ENCODE measurements at places on chromosomes 2 and 18. TPM values are rescaled to one million over a fixed set of nuclear protein-coding genes. Genes with fewer than 3 reads are reported as not detected.

GRCh38 chr18:75482880-75483279, 55.4 kb upstream of the SMIM21 start:
- no peaks in the 10 kb centered on the region for H3K4me1 ChIP-seq
- no peaks in the 10 kb centered on the region for H3K36me3 ChIP-seq
- H3K4me3 ChIP-seq: no peak overlapping the region

DNA sequence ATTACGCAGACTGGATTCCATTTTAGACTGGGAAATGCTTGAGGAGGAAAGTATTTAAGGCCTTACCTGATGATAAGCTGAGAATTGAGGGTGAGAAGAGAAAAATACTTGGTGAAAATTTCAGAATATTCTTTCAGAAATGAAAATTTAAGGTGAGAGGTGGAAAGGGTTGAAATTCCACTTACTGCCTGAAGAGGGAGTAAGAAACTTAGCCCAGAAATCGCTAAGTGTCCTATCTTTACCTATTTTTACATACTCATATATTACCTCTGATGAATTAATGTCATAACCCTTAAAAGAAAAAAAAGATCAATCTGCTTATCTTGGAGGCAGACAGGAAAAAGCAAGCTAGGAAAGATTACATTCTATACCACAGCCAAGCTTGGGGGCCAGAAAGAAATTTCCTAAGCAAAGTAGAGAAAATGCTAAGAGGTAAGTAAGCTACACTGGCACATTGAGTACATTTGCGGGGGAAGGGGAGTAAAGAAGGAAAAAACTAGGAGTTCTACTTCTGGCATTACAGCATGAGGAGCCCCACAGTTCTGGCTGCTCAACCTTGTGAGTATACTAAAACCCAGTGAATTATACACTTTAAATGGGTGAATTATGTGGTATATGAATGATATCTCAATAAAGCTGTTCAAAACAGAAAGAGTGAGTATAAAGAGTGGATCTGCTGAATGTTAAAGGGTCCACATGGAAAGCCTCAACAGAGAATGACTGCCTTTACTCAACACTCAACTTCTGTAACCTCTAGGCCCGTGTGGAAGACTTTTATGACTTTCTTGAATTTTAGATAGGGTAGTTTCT, 33.8 kb downstream of the SMC6 start:
- H3K4me3 ChIP-seq: no peak overlapping the region
- no peaks in the 10 kb centered on the region for H3K4me1 ChIP-seq
- no peak for DNase-seq
- no peaks in the 10 kb centered on the region for H3K36me3 ChIP-seq
- H3K27ac ChIP-seq: no peak overlapping the region

The SLC9A4 gene
- not detected for total RNA-seq

GRCh38 chr2:36058953-36059352, 296.6 kb upstream of the CRIM1 start:
- H3K27ac ChIP-seq: no peak overlapping the region
- H3K27me3 ChIP-seq: no peaks in the 10 kb centered on the region
- H3K4me3 ChIP-seq: no peak overlapping the region
- H3K4me1 ChIP-seq: no peaks in the 10 kb centered on the region
- no peak for DNase-seq
- no peaks in the 10 kb centered on the region for H3K36me3 ChIP-seq

DNA sequence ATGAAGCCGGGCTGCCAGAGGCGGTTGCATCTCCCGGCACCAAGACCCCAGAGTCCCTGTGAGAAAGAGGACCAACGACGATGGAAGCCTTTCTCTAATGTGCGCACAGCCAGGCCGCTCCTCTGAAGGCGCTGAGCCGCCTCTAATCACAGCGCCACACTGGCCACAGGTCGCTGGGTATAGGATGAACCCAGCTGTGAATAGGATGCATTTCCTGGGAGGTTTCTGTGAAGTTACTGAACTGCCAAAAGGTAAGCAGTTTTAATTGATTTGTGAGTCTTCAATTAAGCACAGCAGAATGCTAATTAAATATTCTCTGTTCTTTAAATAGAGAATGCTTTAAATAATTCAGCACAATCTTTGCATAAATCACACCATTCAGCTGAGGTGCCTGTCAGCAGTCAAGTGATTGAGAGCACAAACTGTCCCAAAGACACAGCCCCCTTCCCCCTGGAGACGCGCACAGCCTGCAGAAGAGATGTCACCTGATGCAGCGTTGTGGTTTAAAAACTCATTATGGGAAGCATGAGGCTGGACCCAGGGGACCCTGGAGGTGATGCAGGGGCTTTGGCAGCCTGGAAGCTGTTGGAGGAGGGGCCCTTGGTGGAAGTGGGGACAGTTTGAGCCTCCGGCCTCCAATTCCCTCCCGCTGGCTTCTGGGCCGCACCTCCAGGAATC, 98.1 kb downstream of the RTP5 start:
- H3K27ac ChIP-seq: no peak overlapping the region
- H3K4me3 ChIP-seq: no peak overlapping the region
- DNase-seq: no peak
- peaks cover 6% of the 10 kb centered on the region for H3K4me1 ChIP-seq

GRCh38 chr2:95391641-95392310, 10.7 kb upstream of the FAHD2A start:
- H3K27ac ChIP-seq: peak overlapping the region; percentile 26
- H3K4me1 ChIP-seq: peaks cover 17% of the 10 kb centered on the region
- peak; percentile 90 for DNase-seq
- H3K36me3 ChIP-seq: no peaks in the 10 kb centered on the region

- H3K27me3 ChIP-seq: no peaks in the 10 kb centered on the region
- H3K36me3 ChIP-seq: no peaks in the 10 kb centered on the region
- no peak overlapping the region for H3K27ac ChIP-seq
- DNase-seq: no peak
- H3K4me1 ChIP-seq: no peaks in the 10 kb centered on the region
Measured at GRCh38 chr2:138267161-138267901, 234.2 kb upstream of the SPOPL start.
